LHCN-M2 (cell line): ENCODE measurements at places on chromosomes 7 and 10.
A peak's percentile ranks its signal among the peaks of the same experiment; 100 is the strongest.

GRCh38 chr7:156969972-156970420 lies 20.5 kb downstream of the NOM1 start:
- DNase-seq, result peak; percentile 21

DNA sequence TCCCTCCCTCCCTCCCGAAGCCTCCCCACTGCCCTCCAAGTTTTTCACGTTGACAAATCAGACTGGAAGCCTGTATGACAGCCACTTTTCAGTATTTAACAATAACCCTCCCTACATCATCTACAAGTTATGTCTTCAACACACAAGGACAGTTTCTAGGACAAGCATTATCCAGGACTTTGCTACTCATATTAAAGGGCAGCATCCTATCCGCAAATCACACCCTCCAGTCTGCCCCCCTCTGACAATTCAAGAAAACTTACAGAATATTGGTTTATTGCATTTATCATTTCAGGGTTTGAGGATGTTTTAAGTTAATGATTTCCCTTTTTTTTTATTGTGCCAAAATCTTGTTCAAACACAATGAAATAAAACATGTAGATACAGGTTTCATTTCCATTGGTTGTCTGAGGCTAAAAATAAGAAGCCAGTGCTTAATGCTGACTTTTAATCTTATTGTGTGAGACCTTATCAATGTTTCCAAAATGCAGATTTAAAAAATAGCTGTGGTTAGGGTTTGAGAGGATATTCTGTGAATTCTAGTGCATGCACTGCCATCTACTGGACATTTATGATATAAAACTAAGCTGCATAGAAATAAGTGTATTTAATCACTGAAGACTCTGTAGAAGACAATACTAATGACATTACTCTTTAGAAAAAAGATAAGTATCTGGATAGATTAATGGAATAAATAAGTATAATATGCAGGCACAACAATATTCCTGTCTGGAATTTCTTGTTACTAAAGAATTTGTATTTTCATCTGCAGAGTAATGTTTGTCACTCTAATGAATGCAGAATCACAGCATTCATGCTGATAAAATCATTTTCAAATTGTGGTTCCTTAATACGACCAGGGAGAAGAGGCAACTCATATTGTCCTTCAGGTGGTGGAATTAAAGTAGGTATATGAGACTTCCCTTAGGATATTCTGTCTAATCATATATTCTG lies 64.1 kb downstream of the CAV1 start:
- peak; percentile 87 for DNase-seq

- DNase-seq, result no peak
Observed at GRCh38 chr10:112335111-112335867, 38.6 kb upstream of the ACSL5 start.

GRCh38 chr7:29109899-29110298 lies 36.4 kb downstream of the CPVL start:
- no peak for DNase-seq

- no peak for DNase-seq
Observed at GRCh38 chr10:78357141-78358063, 323.7 kb downstream of the RPS24 start.

GRCh38 chr7:128311013-128311412 lies 32.7 kb downstream of the RBM28 start:
- DNase-seq, result peak; percentile 35

DNA sequence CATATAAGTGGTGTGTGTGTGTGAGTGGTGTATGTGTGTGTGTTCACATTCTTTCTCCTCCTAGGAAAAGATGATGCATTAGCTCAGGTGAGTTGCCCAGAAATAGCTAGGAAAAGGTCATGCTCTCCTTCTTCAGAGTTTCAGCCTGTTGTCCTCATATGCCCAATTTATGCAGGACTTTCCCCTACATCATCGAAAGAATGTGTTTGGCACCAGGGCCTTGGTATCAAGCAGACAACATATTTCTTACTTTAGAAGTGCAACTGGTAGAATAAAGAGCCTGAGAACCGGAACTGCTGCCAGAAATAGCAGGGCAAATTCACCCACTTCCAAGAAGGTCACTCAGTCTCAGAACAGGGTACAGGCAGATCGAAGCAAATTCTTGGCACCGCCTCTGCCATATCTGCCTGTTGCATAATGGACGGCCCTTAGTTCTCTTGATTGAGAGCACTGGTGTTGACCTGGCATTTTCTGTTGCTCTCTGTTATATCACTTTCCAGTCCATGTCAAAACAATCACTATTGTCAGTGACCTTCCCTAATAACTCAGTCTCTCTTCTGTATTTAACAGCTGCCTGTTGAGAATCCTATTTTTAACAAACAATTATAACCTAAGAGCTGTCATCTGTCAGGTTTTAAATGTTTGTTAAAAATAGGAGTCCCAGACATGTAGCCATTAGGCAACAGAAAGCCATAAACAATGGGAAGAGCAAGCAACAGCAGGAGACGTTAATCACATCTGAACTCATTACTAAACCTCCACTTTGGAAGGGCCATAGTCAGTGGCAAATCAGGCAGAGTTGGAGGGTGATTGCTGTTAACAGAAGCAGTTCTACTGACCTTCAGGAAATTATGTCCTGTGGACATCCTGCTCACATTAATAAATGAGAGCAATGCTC lies 20.7 kb downstream of the ADRB1 start:
- DNase-seq, result no peak

DNA sequence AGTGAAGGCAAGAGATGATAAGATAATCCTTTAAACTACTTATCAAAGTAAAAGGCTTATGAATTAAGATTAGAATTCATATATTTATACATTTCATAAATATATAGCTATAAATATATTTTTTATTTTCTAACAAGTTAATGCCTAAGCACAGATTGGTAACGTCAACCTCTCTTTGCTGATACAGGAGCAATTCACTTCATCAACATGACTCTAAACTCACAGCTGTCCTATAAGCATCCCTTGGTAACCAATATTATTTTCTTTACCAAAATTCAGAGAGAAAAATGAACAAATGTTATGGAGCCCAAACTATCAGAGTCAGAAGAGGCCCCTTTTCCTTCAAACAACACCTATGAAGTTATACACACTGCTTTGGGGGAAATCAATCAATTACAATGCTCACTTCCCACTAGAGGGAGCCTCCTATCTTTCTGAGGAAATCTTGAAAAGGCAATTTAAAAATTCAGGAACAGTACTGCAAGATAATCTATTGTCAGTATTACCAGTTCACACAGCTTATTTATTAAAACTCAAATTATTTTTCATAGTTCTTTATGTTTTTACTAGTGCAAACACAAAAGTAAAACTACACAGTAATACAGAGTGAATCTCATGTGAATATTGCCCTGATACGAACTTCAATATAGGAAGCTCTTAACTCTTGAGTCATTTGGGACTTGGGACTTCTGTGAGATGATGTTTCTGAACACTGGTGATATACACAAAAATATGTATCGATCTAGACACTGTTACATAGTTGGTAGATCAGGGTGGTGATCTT lies 51.0 kb upstream of the NOBOX start:
- DNase-seq, result no peak

- DNase-seq, result peak; percentile 62
Observed at GRCh38 chr10:35127289-35127891, 744 bp downstream of the CREM start.

DNA sequence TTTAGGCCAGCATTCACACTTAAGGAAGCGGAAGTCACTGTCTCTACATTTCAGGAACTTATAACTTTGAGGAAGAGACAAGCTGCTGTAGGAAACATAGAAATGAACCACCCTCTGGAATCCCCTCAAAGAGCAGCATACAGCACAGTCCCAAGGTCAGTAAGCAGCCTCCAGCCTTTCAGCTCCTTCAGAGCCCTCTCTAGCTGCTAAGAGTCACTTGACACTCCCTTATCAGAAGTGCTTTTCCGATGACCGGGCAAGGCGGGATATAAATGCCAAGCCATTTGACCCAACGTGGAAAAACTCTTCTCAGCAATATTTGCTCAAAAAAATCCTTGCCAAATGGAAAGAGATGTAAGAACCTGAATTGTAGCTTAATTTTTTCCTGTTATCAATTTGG lies 1284.3 kb downstream of the XPNPEP1 start:
- no peak for DNase-seq

GRCh38 chr10:4062072-4062471 lies 277.1 kb upstream of the KLF6 start:
- no peak for DNase-seq

- DNase-seq, result no peak
Observed at GRCh38 chr10:60167050-60167449, 222.6 kb downstream of the ANK3 start.

- DNase-seq, result peak; percentile 64
Observed at GRCh38 chr7:157271315-157271990, 65.4 kb upstream of the DNAJB6 start.

GRCh38 chr10:14781763-14782162 lies 7.1 kb upstream of the FAM107B start:
- no peak for DNase-seq

GRCh38 chr7:33251301-33251700 lies 121.9 kb downstream of the BBS9 start:
- no peak for DNase-seq

- DNase-seq, result no peak
Observed at GRCh38 chr7:127536741-127537140, 48.7 kb downstream of the GCC1 start.

- DNase-seq, result peak; percentile 84
Observed at GRCh38 chr10:97861097-97861750, 11.6 kb downstream of the GOLGA7B start.

DNA sequence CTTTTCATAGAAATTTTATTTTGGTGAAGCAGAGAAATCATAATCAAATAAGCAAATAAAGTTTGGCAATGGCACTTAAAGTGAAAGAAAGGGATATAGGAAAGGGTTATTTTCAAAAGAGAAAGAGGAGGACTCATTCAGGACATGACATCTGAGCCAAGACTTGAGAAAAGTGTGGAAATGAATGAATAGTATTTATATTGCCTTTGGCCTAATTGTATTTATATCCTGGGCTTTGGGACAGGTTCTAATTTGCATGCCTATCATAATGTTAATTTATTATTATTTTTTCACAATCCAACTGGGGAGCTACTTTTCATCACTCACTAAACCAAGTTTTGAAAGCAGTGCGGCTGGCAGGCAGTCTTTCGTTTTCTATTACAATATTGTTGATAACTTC lies 376.8 kb downstream of the HGF start:
- DNase-seq, result no peak

- DNase-seq, result no peak
Observed at GRCh38 chr10:100303724-100304319, 17.3 kb upstream of the BLOC1S2 start.

DNA sequence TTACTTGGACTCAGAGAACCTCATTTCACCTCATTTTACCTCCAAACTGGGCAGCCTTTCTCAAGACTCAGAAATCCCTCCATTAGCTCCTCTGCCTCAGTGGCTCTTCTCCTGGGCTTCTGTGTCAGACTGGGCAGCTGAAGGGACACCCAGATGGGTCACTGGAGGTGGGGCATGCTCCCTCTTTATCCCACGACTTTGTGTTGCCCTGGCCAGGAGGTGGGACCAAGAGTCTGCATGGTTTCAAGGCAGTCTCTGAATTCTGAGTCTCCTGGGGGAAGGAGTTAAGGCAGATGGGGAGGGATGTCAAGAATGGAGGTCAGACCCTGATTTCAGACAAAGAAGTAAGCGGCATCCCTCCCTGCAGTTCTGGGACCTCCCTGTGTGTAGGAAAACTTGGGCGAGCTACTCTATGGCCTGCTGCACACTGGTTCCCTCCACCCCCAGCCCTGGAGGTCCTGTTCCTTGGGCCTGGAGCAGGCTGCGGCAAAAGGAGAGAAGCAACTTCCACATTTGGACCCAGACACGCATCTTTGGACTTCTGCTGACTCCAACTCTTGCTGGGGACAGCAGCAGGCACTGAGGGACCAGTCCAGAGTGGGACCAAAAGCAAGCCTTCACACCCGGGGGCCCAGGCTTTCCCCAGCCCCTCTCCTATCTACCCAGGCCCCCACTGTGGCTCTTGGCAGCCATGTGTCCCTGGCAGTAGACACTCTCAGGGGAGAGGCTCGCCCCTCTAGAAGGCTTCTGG lies 10.8 kb downstream of the POLL start:
- DNase-seq, result no peak

DNA sequence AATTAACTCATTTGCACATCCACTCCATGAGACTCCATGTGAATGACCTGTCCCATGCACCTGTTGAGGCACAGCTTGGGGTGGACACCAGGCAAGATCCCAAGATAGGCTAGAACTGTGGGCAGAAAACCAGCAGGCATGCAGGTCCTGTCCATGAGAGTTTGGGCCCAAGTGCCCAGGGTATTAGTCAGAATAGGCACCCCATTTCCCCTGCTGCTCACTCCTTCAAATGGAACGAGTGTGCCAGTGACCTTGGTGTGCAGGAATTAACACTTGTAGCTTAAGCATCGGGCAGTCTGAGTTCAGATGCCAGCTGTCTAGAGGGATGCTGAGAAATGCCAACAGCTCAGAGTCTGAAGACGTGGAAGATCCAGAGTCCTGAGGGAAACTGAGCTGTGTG lies 254.1 kb upstream of the GLI3 start:
- DNase-seq, result no peak

DNA sequence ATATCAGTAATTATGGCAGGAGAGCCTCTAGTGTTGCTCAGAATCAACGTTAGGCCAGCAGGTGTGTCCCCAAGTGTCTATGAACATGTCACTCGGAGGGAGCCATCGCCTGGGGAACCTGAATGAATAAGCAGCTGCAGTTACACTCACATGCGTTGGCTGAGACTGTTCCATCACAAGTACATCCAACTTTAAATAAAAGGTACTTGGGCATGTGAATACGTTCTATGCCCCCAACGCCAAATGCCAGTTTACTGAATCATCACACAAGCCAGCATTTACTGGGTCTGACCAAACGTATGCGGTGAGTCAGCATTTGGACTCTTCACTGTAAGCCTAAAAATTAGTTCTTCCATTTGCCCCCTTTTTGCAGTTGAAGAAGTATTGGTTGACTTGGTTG lies 207.6 kb upstream of the PLXNA4 start:
- DNase-seq, result peak; percentile 91

- DNase-seq, result no peak
Observed at GRCh38 chr10:50324046-50324445, 72.7 kb upstream of the ASAH2 start.

DNA sequence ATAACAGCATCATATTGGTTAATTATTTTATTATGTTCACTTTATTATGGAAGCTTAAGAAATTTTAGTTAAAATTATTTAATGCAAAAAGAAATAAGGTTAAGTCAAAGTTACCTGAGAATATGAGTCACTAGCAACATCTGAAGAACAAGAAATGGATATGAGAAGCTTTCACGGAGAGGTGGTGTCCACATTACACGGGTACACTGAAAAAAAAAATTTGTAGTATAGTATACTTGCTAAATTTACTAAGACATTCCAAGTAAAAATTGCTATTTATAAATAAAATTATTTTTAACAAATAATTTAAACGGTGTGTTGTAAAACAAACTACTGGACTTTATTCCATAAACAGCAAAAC lies 63.9 kb downstream of the DPY19L1 start:
- DNase-seq, result no peak

GRCh38 chr10:97891497-97892167 lies 42.0 kb downstream of the GOLGA7B start:
- no peak for DNase-seq

GRCh38 chr7:20219446-20220292 lies 2.5 kb upstream of the MACC1 start:
- peak; percentile 100 for DNase-seq
